ENCODE measurements at places on chromosomes 7 and 10.

GRCh38 chr7:112509402-112509801 is 28.6 kb downstream of the LSMEM1 start:
- no peak for DNase-seq

DNA sequence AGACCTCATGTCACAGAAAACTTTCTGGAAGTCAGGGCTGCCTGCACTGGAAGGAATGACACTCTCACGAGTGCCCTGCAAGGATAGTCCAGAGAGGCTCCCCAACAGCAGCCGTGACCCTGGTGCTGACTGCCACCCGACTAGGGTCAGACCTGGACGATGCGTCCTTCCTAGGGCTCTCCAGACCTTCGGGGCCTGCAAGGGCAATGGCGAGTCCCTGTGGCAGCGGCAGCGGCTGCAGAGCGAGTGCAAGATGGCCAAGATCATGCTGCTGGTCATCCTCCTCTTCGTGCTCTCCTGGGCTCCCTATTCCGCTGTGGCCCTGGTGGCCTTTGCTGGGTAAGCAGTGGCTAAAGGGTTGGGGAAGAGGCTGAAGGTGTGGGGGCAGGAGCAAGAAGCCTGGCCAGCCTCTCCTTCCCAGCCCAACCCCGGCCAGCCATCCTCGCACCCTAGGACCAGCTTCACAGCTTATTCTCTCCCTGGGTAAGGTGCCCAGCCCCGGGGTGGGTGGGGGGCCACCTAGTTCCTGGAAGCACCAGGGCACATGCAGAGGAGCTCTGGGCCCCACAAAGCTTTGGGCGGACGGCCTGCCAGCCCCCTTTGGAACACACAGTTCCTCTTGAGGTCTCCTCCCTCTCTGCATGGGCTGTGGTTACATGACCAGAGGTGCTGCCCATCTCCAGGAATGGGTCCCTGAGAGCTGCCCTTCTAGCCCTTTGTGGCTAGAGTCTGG is 5.5 kb downstream of the OPN4 start:
- DNase-seq = no peak

GRCh38 chr7:81692146-81692905 is 77.5 kb downstream of the HGF start:
- DNase-seq = no peak

GRCh38 chr7:94658826-94659225 is 2.9 kb upstream of the SGCE start:
- no peak for DNase-seq

DNA sequence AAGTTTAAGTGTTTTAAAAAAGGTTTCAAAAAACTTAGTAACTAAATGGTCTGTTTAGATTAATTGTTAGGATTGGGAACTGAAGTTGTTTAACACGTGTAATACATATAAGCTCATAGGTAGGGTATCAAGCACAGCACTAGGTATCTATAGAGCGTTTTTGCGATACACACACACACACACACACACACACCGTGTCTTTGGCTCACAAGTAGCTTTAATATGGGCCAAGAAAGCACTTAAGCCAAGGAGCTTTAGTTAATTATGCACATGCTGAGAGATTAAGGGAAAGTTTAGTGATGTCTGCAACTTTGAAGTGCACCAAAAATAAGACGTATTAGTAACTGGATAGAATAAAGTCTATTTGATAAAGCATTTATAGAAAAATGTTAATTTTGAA is 93.8 kb upstream of the CNTNAP2 start:
- DNase-seq = no peak

DNA sequence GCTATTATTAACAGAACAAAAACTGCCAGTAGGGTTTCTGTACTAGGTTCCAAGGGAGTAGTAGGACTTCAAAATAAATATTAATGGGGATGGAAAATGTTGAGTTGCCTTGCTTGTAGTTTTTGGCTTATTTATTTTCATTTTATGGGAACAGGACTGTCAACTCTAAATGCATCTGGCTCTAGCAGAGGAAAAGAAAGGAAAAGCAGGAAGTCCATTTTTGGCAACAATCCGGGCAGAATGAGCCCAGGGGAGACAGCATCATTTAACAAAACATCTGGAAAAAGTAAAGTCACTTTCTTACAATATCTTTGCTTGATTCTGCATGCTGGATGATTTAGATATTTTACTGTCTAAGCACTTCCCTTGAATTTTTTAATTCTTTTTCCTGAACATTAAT is 69.4 kb downstream of the NOC3L start:
- DNase-seq = no peak

DNA sequence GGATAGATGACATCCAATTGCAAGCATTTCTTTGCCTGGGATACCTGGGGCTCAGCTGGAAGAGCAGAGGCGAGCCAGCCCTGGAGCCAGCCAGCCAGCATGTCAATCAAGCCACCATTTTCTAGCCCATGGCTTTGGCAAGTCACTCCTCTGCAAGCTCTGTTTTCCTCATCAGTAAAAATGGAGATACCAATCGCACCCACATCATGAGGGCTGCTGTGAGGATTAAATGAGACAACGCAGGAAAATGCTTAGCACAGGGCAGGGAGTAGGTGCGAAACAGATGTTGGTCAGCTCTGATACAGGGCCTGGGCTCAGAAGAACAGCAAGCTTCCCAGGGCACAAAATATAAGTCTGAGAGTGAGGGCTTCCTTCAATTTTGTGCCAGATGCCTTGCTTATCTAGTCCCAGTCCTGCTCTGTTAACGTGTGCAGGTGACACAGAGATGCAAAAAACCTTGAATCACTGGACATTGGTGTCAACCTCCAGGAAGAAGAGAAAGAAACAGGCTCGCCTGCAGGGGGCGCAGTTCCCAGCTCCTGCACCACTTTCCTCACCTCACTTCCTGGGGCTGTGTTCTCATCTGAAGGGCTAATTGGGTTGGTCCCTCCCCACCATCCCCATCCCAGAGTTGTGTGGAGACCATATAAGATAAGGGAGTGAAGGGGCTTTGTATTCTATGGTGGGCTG is 72.8 kb upstream of the CACUL1 start:
- DNase-seq = no peak

DNA sequence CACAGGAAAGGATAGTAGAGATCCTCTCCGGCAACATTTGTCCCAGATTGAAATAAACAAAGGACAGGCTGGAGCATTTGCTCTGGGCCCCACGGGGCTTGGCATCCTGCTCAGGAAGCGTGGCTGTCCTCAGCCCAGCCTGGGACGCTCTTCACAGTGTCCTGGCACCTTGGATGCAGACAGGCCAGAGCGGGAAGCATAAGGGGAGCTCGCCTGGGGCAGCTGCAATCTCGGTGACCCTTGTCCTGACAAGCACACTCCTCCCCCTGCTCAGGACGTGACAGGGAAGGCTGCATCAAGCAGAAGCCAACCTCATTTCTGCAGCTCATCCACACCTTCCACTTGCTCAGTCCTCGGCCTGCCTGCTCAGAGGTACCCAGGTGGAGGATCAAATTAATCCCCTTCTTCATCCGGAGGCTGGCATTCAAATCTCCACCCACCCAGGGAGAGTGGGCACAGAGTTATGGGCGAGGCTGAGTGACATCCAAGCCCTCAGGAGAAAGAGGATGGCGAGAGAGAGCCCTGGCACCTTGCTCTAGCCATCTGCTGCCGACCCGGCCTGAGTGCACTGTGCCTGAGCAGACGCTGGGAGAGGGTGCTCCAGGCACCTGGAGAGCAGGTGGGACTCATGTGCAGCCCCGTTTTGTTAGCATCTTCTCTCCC is 47.6 kb downstream of the ABRAXAS2 start:
- DNase-seq = no peak

DNA sequence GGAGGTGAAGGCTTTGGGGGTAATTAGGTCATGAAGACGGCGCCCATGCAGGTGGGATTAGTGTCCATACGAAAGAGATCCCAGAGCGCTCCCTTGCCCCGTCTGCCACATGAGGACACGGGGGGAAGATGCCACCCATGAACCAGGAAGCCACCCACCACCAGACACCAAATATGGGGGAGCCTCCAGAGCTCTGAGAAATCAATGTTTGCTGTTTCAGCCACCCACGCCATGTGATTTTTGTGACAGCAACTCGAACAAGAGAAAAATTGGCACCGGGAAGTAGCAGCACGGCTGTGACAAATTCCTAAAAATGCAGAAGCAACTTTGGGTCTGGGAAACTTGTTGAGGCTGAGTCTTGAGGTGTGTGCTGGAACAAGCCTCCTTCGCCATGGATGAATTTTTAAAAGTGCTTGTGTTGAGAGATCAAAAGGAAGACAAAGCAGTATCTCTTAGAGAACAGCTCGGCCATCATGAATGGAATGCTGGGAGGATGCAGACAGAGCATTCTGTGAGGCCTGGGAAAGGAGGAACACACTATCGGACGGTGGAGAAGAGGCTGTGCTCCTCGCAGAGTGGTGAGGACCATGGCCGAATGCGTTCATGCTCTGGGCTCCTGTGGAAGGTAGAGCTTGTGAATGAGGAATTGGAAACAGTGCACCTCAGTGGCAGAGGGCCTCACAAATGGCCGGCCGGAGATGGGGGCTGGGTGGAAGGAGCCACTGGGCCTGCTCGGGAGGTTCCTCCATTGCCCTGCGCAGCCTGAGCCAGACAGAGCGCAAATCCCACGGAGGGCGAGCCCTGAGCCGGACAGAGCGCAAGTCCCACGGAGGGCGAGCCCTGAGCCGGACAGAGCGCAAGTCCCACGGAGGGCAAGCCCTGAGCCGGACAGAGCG is 277.5 kb downstream of the PTPRN2 start:
- no peak for DNase-seq

DNA sequence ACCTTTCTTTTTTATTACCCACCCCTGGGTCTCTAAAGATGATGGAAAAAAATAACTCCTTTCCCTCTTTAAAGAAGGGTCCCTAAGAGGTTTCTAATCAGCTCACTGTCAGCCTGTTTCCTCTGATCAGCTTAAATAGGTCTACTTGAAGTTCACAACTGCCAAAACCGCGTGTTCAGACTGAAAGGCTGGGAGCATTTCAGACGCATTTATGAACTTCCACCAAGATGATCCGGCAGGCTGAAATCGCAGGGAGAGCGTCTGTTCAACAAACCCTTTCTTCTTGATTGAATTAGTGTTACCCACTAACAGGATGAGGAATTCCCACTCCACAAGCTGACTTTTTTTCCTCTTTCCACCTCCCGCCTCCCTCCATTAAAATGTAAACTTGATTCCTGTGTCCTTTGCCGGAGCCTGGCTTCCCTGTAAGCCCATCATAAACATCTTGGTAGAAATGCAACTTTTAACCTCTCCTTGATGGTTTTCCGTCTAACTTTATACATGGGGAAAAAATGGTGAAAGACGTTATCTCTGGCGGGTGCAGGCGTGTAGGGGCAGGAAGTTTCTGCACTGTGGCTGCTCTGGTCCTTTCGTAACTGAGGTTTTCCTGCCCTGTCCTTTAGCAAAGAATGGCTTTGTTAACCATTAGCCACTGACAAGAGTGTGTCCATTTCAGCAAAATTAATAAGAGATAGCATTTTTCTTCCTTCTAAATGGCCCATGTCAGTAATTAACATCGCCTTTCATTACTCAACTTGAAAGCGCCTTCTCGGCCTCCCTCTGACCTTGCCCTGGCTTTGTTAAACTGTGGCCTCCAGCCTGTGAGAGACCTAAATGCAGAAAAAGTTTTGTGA is 130.7 kb downstream of the BAMBI start:
- DNase-seq = no peak

- peak; percentile 97 for DNase-seq
Observed at GRCh38 chr10:3173171-3173878, 743 bp upstream of the PITRM1 start.

- DNase-seq = no peak
Observed at GRCh38 chr7:157339777-157340677, 3.2 kb downstream of the DNAJB6 start.

- DNase-seq = no peak
Observed at GRCh38 chr7:2307690-2308107, 6.5 kb downstream of the SNX8 start.

DNA sequence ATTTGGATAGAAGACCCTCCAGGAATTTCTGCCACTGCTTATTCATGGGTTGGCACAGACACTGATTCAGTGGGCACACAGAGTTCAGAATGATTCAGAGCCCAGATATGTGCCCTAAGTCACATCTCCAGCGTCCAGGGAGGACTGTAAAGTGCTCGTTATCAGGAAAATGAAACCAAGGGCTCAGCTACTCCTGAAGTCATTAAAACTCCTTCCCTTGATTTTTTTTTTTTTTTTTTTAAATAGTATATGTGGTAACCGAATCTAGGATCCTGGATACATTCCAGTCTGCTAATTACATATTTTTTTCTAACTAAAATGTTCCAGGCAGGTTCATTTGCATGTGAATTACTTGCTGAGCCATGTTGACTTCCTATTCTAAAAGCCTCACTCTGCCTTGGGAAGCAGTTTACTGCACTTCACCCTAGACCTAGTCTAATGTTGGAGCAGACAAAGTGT is 34.7 kb downstream of the MET start:
- DNase-seq = peak; percentile 72

GRCh38 chr10:75542084-75542483 is 110.7 kb downstream of the LRMDA start:
- no peak for DNase-seq

- no peak for DNase-seq
Observed at GRCh38 chr7:114303301-114303700, 111.3 kb upstream of the FOXP2 start.

- DNase-seq = no peak
Observed at GRCh38 chr10:87675396-87676376, 16.0 kb downstream of the PAPSS2 start.

GRCh38 chr10:130721971-130722370 is 585.8 kb downstream of the GLRX3 start:
- no peak for DNase-seq

GRCh38 chr7:116780521-116780920 is 81.9 kb upstream of the CAPZA2 start:
- DNase-seq = no peak

DNA sequence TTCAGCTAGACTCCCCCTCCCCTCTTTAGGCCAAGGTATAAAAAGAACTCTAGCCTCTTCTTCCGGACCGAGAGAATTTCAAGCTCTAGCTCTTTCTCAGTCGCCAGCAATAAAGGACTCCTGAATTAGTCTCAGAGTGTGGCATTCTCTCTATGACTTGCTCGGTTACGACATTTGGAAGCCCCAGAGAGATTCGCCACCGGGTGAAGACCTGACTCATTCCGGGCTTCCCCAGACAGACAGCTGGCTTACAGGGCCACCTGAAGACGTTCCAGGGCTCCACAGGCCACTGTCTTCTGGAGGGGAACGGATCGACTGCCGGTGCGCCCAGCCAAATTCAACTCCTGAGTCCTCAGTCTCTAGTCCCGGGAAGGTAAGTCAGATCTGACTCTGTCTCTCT is at the start of gene AKR1B15:
Gene AKR1B15, plus strand, starts transcription at position 234 of the 400 bp plus-strand sequence. CDS start 15,510 bp downstream, outside the sequence.
- DNase-seq = no peak

GRCh38 chr7:20133803-20134202 is 83.4 kb downstream of the MACC1 start:
- DNase-seq = no peak

- no peak for DNase-seq
Observed at GRCh38 chr10:60807499-60807898, 29.2 kb downstream of the CDK1 start.

DNA sequence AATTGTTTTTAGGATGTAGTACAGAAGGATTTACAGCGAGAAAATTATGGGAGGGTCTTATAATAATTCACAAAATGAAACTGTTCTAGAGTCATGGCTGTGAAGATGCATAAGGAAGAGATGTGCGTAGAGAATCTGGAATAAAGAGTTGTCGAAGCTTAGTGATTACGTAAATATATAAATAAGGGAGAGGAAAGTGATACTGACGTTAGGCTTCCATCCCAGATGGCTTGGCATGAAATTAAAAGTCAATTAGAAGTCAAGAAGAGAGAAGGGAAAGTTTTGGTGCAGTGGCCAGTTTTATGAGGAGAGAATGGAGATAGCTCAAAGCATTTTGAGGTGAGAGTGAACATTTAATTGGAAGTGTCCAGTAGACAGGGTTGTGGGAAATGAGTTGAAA is 85.5 kb downstream of the LCOR start:
- no peak for DNase-seq

GRCh38 chr10:50469778-50470193 is 154.0 kb downstream of the SGMS1 start:
- no peak for DNase-seq

- DNase-seq = no peak
Observed at GRCh38 chr10:26508016-26508415, 69.9 kb downstream of the APBB1IP start.

Data from NCI-H1048 (cell line).